ENCODE measurements at places on chromosomes 5 and 9.
A peak's percentile ranks its signal among the peaks of the same experiment; 100 is the strongest.

DNA sequence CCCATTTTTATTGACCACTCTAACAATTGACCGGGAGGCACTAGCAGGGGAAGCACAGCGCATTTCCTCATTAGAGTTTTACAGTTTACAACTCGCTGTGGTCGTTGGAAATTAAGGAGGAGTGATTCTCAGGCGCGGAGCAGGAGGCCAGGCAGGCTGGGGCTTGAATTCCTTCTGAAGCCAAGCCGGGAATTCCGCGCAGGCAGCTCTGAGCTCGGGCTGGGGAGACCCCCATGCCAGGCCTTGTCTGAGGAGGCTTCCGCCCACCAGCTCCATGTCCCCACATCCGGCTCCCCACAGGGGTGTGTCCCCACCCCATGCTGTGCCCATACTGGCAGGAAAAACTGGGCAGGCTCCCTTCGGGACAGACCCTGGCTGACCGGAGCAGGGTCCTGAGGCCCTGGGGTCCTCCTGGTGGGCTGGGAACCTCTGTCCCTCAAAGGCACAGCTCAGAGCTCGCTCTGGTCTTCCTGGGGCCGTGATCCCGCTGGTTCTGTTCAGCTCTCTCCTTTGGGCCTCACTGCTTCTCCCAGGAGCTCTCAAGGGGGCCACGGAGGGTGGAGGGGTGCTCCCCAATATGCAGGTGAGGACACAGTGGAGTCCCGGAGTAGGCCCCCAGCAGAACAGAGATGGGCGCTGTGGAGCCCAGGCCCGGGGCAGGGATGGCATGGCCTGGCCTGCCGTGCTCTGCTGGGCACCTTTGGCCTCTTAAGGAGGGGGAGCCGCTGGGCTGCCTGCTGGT lies 1.3 kb upstream of the NRARP start:
- DNase-seq = no peak

GRCh38 chr5:61280205-61280604 lies 51.9 kb upstream of the ZSWIM6 start:
- no peak for DNase-seq

DNA sequence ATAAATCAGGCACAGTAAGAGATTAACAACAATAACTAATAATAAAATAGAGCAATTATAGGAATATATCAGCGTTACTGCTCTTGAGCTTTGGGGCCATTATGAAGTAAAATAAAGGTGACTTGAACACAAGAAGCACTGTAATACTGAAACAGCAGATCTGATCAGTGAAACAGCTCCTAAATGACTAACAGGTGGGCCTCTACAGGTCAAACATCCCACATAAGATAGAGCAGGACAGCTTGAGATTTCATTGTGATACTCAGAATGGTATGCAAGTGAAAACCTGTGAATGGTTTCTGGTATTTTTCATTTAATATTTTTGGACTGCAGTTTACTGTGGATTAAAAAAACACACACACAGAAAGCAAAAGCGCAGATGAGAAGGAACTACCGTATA lies 24.0 kb upstream of the MAP3K1 start:
- no peak for DNase-seq

DNA sequence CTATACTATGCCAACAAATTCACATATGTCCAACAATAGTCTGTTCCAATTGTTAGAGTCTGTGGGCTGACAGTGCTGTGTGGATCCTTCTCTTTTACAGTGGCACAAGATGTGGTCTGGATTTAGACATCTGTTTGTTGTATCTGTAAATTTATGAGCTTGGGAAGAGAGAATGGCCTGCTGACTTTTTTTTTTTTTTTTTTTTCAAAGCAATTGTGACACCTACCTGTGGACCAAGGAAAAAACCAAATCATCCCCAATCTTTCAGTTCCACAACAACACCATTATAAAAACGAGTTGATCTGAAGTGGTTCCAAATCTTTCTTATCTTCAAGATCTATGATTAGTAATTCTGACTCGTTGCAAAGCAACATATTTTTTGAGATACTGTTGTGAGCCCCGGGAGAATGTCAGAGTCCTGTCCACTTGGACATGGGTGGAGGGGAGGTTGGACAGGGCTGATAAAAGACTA lies 4.9 kb downstream of the IRX2 start:
- no peak for DNase-seq

DNA sequence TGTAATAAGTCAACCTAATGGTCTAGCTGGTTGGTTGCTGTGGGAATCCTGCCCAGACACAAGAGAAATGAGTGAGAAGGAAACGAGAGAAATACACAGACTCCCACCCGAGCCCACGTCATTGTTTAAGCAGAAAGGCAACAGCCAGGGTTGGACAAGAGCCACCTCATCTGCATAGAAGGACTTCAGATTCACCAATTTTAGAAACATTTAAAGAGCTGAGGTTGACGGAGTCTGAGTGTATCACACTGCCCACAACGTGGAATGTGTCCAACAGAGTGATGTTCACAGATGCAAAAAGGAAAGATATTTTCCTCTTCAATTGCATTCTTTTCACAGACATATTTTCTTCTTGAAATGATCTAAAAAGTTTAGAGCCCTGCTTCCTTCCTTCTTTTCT lies 349.5 kb downstream of the AGTPBP1 start:
- no peak for DNase-seq

GRCh38 chr5:140630292-140631035 lies 2.5 kb downstream of the CD14 start:
- DNase-seq = no peak

GRCh38 chr5:103668281-103668680 lies 105.7 kb upstream of the NUDT12 start:
- DNase-seq = no peak

DNA sequence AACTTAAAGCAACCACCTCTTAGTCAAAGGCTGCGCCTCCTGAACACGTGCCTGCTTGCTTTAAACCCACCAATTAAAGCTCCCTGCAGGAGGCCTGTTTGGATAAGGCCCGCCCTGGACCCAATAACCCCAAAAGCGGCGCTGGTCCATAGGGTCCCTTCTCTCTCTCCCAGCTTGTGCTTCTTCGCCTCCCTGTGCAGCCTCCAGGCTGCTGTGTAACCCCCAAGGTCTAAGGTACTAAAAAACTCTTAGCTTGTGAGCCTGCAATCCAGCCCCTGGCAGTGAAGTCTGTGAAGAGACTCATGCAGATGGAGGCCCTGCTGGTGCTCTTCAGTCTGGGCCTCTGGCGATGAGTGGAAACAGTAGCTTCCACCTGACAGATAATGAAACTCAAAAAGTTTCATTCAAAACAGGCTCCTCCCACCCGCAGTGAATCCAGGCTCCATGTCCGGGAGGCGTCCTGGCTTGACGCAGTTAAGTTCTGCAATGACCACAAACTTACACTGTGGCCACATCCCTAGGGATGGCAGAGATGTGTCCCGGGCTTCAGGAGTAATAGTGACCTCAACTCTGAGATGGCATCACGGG lies 97.3 kb downstream of the PRRT1B start:
- DNase-seq = no peak

GRCh38 chr5:181069767-181070491 lies 29.9 kb downstream of the BTNL9 start:
- peak; percentile 22 for DNase-seq

DNA sequence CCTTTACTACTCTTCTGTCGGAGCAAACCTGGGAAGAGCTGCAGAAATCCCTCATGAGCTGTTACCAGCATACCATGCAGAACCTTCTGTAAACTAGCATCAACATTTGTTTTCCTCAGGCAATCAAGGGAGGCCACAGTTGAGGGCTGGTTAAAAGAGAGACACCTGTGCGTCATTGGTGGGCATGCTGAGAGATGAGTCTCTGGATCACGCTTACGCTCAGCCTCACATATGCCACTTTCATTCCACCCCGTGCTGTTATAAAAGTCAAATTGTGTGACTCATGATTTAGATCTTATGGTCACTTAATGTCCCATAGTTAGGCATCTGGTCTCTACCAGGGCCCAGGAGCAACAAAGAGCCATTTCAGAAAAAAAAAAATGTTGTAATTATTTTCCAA lies 18.1 kb upstream of the ICE1 start:
- no peak for DNase-seq

DNA sequence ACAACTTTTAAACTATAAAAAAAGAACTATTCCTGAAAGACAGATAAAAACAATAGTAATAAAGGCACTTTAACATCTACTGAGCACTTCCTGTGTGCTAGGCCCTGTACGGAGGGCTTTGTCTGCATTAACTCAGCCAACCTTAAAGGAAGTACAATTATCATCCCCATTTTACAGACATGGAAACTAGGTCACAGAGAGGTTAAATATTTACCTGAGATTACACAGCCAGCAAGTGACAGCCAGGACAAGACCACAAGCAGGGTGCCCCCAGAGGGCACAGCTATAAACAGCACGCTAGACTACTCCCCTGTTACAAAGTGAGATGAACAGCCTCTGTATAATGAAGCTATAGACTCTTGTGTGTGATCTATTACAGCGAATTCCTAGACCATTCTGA lies 25.5 kb downstream of the DDX31 start:
- no peak for DNase-seq

DNA sequence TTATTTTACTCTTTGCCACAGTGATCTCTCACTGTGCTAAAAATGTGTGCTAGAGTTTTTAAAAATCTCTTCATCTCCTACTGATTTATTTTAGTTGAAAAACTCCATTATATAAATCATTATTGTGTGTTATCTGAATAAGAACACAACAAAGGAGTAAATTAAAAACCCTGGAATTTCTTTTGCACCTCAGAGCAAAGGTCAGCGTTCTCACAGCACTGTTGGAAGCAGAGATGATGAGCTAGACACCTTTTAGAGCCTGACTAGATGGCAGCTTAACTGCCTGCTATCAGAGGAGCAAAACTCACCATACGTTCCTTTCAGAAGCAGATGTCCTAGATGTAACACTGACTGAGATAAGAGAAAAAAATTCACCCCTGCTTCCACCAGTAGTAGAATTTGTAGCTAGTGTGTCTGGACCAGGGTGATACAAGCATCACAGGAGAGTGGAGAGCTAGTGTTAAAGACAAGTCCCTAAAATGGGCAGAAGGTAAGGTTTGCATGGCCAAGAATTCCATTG lies 147.1 kb downstream of the ENTREP1 start:
- DNase-seq = no peak

- no peak for DNase-seq
Observed at GRCh38 chr5:13427827-13428557, 516.5 kb downstream of the DNAH5 start.

- no peak for DNase-seq
Observed at GRCh38 chr5:147819261-147819770, 12.2 kb downstream of the SPINK1 start.

DNA sequence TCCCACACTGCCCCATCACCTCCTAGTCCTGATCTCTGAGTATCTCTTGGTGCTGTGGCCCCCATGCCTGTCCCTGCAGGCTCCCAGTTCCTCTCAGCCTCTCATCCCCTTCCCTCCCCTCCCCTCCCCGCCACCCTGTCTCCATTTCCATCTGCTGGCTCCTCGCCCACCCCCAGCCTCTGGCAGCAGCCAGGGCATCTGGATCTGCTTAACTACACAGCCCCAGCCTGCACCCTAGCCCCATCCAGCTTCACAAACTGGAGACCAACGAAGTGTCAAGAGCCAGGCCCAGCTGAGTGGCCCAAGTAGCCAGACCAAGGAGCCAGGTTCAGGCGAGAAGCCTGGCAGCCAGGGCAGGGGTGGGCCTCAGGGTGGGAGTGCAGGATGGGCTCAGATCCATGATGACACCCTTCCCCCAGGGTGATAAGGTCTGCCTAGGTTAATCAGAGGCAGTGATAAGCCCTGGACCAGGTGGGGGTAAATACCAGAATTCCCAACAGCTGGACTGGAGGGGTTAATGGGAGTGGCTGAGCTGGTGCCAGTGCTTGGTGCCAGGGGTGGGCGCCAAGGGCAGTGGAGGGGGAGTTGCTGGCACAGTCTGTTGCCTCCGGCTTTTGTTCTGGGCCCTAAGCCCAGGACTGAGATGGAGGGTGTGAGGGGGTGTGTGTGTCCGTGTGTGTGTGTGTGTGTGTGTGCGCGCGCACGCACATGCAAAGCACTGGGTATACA lies 2.5 kb downstream of the IL11RA start:
- DNase-seq = no peak

DNA sequence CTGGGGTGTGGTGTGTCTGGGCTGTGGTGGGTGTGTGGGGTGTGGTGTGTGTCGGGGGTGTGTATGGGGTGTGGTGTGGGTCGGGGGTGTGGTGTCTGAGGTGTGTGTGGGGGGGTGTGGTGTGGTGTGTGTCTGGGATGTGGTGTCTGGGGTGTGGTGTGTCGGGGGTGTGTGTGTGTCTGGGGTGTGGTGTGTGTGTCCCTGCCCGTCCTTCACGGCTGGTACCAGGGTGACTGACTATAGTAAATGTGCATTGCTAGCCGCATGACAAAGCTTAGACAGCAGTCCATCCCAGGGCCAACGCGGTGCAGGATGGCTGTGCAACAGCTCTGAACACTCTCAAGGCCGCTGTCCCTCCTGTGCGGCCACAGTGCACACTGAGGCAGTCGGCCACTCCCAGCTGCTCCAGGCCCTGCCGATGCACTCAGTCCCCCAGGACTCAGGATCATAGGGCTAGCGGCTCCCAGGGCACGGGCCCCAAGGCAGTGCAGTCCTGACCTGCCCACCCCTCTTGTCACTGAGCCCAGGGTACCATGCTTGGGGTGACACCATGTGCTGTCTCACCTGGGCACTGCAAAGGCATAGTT lies 54.0 kb downstream of the SECISBP2 start:
- peak; percentile 42 for DNase-seq

GRCh38 chr9:128304971-128305288 lies 17.3 kb downstream of the TRUB2 start:
- DNase-seq = no peak

DNA sequence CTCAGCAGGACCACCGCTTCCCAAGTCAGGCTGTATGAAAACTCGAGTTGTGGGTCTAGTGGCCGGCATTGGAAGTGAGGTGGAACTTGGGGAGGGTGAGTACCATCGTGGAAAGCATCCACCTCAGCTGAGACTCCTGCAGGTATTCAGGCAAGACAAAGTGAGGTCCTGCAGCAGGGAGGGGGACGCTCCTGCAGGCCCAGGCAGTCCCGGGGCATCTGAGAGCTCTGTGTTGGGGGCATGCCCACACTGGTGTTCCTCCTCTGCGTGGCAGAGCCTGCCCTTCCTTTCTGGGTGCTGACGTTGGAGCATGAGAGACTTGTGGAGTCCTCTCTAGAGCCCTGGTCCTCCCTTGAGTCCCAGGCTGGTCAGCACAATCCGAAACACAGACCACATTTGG lies 187.7 kb downstream of the CACNA1B start:
- no peak for DNase-seq

- no peak for DNase-seq
Observed at GRCh38 chr5:16983972-16984371, 47.9 kb upstream of the MYO10 start.

Measured in nephron progenitor cell (in vitro differentiated cells).